ENCODE measurements at places on chromosomes 1 and 21.

GRCh38 chr1:12275370-12275769 is 45.5 kb downstream of the VPS13D start:
- no peak for DNase-seq

DNA sequence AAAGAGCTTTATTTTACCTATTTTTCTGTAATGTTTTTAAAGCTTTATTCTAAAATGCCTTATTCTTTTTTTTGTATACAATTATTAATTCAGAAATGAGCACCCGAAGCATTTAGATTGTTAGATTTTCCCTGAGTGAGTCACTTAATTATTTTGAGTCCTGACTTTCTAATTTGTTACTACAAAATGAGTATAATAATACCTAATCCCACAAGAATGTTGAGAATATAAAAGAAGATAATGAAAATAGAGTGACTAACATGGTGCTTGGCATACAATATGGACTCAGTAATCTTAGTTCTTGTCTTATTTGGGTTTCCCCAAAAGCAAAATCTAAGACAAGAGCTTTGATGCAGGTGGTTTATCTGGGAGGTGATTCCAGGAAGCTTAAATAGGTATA is 142.2 kb downstream of the LHX8 start:
- DNase-seq, result no peak

- DNase-seq, result no peak
These were observed 92.7 kb downstream of the PLD5 start for GRCh38 chr1:242431786-242432185.

DNA sequence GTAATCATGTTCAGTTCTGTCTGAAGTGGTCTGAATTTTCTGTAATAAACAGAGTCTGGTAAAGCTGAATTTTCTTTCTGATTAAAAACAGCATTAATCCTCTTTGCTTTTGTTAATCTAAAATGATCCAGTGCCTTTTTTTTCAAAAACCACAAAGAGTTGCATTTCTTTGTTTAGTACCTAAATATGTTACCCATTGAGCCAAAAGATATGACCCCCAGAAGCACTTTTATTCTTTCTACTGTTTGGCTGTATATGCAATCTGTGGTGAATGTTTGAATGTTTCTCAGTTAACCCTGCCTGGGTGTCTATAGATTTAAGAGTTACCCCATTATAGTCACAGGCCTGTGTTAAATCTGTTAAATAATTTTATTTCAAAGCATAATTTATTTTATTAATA is 394.8 kb downstream of the PTPRC start:
- DNase-seq, result no peak

DNA sequence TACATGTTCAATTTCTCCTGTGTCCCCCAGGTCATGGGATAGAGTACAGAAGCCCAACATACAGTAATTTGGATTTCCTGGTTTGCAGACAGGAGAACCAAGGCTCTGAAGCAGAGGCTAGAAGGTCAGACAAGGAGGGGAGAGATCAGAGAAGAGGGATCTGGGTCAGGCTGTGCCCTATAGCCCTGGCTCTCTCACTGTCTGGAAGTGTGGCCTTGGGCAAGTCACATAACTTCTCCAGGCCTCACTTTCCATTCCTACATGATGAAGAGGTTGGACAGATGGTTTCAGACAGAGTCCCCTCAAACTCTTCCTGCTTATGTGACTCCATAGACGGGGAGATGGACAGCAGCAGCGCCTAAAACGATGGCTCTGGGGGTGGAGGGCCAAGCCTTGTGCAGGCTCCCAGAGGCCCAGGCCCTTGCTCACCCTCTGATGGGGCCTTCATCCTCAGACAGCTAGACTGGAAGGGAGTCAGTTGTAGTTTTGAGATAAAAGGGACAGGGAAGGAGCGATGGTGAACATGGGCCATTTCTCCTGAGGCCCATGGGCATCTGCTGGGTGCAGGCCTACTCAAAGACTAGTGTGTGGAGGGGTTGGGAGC is 2.9 kb downstream of the TRIM62 start:
- DNase-seq, result no peak

DNA sequence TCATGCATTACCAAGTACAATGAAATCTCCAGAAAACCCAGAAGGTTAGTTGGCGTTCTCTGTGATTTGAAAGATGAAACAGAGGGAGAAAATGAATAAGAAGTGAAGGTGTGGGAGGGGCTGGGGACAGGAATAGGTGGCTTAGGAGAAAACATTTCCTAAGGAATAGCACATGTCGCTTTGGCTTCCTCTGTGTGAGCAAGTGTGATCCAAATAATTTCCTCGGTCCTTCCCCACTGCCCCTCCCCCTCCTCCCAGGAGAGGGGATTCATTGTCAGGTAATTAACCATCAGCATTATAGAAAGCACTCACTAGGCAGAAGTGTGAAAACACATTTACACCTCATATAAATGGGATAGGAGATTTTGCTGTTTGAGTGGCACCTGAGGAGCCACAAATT is 105.5 kb downstream of the NUF2 start:
- no peak for DNase-seq

GRCh38 chr1:40462956-40463590 is 12.8 kb downstream of the ZFP69B start:
- DNase-seq, result no peak

GRCh38 chr21:36141513-36141925 is 6.6 kb downstream of the CBR3 start:
- DNase-seq, result peak; percentile 73

- DNase-seq, result peak; percentile 49
These were observed at the start of gene EGLN1 for GRCh38 chr1:231421971-231422797. EGLN1 (minus strand) TSS chr1:231422287; CDS start chr1:231421888, 399 bp downstream.

DNA sequence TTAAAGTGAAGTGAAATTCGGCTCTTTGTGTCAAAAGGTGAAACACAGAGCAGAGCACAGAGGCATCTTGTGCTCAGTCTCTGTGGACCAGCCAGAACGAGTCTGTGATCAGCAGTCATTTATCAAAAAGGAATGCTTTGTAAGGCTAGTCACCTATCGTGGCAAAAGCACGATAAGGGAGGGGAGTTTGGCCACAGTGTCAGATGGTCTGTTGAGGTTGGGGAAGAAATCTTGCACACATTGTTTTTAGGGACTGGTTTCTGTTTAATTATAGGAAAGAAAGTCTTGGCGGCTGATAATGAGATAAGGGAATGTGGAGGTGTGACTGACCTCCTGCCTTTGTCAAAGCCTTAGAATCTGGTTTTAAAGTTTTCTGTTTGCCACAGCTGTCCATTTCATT is 58.2 kb upstream of the KIAA1614 start:
- no peak for DNase-seq

DNA sequence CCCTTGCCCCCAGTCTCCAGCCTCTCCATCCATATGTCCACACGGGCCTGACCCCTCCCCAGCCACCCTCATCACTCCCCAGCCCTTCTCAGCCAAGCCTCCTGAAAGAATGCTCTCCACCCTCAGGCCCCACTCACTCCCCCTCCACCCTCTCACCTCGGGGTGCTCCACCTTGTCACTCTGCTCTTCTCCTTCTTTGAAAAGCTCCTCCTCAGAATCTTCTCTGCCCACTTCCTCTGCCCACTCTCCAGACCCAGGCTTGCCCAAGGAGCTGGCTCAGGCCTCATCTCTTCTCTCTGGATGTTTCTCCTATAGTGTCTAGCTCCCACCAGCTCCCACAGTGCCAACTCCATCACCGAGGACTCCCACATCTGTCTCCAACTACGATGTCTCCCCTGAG is 13.9 kb downstream of the COL8A2 start:
- no peak for DNase-seq

GRCh38 chr1:100168051-100168450 is 10.0 kb downstream of the LRRC39 start:
- no peak for DNase-seq

DNA sequence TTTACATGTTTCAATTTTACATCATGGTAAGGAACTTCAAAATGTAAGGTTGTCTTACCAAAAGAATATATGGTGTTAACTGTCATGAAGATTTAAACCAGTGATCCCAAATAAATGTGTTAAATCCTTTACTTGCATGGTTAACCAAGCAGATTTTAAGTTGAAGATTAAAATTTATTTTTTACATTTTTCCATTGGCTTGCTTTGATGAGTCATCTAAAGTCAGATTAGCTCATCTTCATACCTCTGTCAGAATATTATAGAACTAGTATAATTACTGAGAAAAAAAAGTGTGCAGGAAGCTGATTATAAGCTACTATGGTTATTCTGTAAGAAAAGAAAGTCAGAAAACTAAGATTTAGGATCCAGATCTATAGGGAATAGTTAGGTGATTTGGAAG is 95.3 kb upstream of the DPH5 start:
- no peak for DNase-seq

- DNase-seq, result no peak
These were observed 20.7 kb upstream of the FOXE3 start for GRCh38 chr1:47395433-47395832.

GRCh38 chr21:44423941-44424607 is 31.2 kb upstream of the LRRC3 start:
- no peak for DNase-seq

- no peak for DNase-seq
These were observed 349.1 kb upstream of the NEGR1 start for GRCh38 chr1:72631449-72631848.
